ENCODE measurements at places on chromosomes 7 and 10.

- no peak for DNase-seq
Observed at GRCh38 chr10:63421591-63421990, 44.2 kb downstream of the JMJD1C start.

GRCh38 chr10:6407034-6407721 lies 172.9 kb downstream of the PRKCQ start:
- DNase-seq: no peak

DNA sequence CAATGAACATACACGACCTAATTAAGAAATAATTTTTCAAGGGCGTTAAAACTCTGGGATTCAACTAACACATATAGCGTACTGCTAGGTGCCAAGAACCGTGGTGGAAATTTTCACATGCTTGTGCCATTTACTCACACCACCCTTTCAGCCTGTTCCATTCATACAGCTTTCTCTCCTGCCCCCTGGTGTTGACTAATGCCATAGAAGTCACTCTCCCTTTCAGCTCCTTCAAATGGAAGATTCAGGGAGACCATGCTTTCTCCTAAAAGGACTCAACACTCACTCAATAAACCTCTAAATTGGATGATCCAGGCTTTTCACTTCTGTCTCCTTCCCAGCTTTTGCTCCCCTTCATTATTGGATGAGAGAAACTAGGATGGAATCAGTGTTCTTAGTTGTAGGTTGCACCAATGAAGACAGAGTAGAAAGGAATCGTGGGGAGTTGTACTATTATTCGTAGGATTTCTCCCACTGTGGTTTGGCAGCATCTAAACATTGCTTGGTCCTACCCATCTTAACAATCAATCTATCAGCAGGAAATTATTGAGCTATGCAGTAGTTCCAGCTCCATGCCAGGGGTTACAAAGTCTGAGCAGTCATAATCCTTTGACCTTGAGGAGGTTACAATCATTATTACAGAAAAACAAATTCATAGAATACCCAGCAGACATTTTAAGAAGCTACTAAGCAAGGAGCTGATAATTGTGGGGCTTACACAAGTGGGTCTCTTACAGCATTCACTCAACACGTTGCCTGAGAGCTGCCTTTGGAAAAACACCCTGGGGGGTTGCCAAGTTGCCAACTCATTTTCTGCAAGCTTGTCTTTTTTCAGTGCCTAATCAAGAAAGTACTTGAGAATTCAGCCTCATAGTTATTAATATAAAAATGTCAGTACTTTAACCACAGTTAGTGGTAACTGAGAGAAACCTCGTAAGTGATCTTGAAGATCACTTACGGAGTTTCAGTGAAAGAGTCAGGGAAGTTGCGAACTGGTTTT lies 2.8 kb upstream of the PPP1R3C start:
- DNase-seq: peak; percentile 68

- DNase-seq: no peak
Observed at GRCh38 chr10:30866896-30867295, 164.8 kb downstream of the ZNF438 start.

GRCh38 chr7:71015252-71015900 lies 116.6 kb upstream of the GALNT17 start:
- DNase-seq: peak; percentile 44

- DNase-seq: no peak
Observed at GRCh38 chr7:102319671-102320070, 33.0 kb downstream of the SH2B2 start.

- DNase-seq: no peak
Observed at GRCh38 chr7:17963281-17963680, 23.0 kb upstream of the SNX13 start.

DNA sequence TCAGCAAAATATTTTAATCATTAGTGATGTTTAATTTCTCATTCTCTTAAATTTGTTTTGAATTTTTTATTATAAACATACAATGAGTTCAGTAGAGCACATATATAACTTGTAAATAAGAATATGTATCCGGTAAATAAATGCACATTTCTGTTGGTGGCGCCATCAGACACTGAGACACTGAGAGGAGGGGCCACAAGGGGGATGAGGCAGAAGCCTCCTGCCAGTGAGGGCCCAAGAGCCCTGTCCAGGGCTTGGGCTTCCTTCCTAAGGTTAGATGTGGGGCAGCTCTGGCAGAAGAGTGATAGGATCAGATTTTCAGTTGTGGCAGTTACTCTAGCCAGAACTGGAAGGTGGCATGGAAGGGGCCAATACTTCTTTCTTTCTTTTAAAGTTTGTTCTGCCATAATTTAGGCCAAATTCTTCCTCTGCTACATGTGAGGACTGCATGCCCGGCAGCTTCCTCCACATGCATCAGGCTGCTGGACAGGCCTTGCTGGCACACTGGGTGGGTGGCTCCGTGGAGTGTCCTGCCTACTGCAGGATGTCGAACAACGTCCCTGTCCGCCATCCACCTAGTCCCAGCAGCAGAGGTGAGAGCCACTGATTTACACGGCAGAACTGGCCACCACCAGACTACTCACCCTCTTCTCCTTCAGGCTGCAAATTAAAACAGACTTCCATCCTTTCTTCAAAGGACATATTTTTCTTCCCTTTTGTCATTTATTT lies 13.2 kb downstream of the PTPRN2 start:
- no peak for DNase-seq

GRCh38 chr10:78700413-78700812 lies 368.4 kb upstream of the ZMIZ1 start:
- peak; percentile 78 for DNase-seq

DNA sequence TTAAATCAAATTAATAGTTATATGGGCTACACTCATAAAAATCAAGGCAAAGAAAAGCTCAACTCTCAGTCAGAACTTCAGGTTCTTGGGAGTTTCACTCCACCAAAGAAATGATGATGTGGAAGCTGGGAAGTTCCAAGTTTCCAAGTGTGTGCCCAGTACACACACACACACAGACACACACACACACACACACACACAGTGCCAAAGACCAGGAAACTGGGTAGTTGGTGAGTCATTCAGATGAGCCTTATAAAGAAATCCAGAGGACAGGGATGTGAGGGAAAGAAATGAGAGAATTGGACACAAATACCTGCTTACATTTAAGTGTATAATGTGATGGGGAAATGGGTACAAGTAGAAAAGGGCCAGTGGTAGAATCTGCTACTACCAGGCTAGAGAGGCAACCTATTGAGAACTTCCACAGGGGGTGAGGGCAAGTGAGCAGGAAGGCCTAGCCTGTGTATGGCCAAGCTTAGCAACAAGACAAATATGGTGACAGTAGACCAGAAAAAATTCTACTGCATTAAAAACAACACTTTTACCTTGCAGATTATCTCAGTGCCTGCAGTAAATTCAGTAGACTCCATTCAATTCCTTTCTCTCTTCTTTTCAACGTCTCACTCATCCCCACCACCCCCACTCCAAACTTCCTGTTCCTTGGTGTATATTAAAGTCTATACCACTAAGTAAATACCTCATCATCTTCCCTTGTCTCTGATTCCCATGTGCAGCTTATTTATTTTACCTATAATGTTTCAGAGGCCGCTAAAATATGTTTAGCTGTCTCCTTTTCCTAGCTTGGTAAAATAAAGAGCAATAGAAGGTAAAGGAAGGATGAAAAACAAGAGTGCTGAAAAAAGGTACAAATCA lies 95.0 kb downstream of the CABCOCO1 start:
- DNase-seq: no peak

- DNase-seq: no peak
Observed at GRCh38 chr10:86979296-86979818, 11.1 kb downstream of the ADIRF start.

DNA sequence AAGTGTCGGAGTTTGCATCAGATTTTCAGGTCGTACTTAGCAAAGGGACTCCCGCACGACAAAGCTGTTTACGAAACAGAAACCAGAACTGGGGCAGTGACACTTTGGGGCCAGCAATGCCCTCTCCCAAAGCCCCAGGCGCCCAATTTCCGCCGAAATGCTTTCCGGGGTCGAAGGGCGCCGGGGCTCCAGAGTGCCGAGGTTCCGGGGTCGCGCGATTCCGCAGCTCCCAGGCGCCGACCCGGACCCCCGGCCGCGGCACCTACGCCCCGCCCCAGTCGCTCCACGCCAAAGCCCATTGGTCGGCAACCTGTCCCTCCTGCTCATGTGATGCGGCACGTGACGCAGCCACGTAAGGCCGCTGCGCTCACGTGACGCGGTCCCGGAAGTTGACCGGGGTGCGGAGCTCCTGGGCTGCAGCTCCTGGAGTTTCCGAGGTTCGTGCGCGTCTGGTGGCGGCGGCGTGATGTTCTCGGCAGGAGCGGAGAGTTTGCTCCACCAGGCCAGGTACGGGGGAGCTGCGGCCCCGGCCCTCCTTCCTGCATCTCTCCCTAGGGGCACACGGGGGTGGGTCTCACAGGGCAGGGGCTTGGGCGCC lies at the start of gene AP5Z1:
Gene AP5Z1, plus strand, starts transcription at position 374 of the 598 bp plus-strand sequence. Its CDS starts 93 bp downstream, at position 467.
- DNase-seq: peak; percentile 98

- no peak for DNase-seq
Observed at GRCh38 chr10:4698075-4698474, 127.9 kb upstream of the AKR1E2 start.

GRCh38 chr7:101200862-101201599 lies at the start of gene MOGAT3:
Gene MOGAT3, minus strand, starts transcription at chr7:101201036. Its CDS starts 182 bp downstream, at chr7:101200854.
- no peak for DNase-seq

DNA sequence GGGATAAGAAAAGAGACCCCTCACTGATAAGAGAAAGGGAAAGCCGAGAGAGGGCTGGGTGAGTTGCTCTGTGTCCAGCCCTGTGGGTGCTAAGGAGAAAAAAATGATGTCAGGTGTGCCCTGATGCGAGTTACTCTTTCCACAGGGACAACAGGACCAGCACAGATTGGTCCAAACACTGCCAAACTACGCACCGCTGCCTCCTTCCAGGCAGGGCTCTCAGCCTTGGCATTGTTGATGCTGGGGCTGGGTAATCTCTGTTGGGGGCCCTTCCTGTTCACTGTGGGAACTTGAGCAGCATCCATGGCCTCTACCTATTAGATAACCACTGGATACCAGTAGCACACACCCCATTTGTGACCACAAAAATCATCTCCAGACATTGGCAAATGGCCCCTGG lies 10.3 kb upstream of the ATP6V0E2 start:
- DNase-seq: no peak

DNA sequence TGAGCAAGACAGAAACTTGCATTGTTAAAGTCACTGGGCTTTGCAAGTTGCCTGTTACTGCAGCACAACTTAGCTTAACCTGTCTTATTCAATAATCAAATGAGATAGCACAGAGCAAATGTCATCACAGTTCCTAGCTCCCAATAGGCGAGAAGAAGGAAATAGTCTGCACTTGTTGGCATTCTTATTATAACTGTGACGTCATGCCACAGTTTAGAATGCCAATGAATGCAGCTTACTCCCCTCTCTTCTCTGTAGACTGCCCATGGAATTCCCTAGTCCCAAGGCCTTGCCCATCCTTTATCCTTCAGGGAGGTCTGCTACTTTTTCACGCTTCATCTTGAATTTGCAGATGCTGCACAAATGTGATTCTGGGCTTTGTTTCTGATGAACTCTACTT lies 1094.9 kb upstream of the AUTS2 start:
- DNase-seq: no peak

GRCh38 chr10:79100771-79101170 lies 32.0 kb downstream of the ZMIZ1 start:
- DNase-seq: no peak

DNA sequence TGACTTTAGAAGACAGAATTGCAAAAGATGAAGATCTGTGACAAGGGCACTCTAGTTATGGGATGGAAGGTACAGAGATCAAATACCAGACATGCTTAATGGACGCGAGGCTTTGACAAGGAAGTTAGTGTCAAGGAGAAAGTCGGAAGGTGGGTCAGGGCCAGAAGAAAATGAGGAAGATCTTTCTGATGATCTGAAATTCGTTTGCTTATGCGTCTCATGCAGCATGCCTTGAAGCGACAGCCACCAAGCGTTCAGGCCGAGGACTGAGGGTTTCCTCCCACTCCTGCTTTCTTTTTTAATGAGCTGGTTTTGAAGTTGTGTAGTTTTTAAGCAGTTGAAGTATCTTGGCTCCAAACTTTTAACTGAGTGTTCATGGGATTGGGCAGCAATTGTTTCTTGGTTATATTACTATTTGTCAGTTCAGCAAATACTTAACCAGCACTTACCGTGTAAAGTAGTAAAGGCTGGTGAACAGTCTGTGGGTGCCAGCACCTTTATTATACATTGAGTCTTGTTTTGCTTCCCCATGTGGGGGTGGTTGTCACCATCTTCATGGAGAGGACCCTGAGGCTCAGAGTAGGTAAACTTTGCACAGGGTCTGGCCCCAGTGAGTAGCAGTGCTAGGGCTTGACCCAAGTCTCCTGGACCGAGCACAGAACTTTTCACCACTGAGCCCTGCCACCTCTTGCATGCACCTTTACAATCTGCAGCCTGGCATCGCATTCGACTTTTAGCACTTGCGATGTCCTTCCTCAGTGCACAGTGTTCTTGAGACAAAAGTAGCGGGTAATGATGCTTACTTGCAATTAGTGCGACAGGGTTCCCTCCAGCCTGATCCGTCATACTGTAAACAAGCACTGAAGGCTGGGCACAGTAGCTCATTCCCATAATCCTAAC lies 14.3 kb upstream of the BHLHA15 start:
- no peak for DNase-seq

DNA sequence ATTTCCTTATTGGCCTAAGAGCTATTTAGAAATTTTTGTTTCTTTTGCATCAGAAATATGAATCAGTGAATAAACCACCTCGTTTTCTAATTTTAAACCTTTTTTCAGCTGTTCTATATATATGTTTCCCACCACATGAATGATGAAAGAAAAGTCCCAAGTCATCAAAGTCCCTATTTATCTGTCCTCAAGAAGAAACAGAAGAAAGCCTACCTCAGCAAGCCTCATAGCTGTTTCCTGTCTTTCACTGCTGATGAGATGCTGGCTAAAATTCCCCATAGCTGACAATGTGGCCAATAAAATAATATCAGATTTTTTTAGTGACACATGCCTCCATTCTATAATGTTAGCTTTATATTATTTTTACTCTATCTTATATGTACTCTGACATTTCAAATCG lies 54.2 kb downstream of the SEC61G start:
- no peak for DNase-seq

DNA sequence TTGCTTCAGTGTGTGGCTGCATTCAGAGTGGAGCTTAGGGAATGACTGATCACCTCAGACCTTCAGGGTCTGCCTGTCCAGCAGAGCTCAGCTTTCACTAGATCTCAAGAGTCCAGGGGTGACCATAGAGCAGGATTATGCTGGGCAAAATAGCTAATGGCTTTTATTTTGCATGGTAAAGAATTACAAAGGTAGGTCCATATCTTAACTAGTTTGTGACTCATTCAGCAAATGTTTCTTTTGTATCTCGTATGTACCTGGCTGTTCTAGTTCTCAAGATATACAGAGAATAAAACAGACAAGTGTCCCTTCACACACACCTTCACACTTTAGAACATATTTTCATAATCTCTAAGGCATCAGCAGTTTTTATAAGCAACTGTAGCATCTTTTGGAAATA lies 180.5 kb downstream of the DYNC1I1 start:
- DNase-seq: no peak

GRCh38 chr7:51354897-51355296 lies 38.3 kb upstream of the COBL start:
- DNase-seq: no peak

DNA sequence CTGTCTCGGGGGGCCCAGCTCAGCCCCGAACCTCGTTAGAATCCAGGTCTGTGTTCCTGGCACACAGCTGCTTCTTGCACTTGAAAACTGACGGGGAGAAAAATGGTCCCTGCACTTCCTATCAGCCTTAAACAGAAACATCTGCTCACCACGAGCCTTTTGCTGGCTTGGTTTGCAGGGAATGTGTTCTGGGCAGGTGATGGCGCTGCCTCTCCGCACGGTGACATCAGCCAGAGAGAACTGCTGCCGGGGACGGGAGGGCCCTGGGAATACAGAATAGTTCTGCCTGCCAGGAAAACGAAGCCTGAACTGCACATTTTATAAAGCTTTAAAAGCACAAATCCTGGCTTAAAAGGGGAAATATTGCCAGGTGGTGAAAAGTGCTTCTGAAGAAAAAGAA lies 622.5 kb downstream of the TYW1 start:
- DNase-seq: peak; percentile 22
